ENCODE measurements at places on chromosomes 5 and 9. TPM values are rescaled to one million over a fixed set of nuclear protein-coding genes. Genes with fewer than 3 reads are reported as not detected.
A peak's percentile ranks its signal among the peaks of the same experiment; 100 is the strongest.

RXFP3 gene
- total RNA-seq, result not detected

SLC34A1 gene
- total RNA-seq, result not detected

GRCh38 chr9:123138163-123138562, 104.7 kb downstream of the GPR21 start:
- H3K36me3 ChIP-seq, result no peaks in the 10 kb centered on the region
- H3K4me3 ChIP-seq, result no peak overlapping the region
- no peaks in the 10 kb centered on the region for H3K27me3 ChIP-seq

DNA sequence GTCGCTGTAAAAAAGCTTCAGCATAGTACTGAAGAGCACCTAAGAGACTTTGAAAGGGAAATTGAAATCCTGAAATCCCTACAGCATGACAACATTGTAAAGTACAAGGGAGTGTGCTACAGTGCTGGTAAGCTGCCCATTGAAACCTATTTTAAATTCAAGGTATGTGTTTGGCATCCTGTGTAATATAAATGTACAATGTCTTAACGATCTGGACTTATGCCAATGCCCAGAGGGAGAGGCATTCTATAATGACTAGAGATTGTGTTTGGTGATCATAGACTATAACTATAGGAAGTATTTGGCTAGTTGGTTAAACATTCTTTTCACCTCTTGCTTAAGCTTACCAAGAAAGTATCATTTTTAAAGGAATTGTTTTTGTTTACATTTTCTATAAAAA, 95.7 kb downstream of the INSL6 start:
- H3K27me3 ChIP-seq, result no peaks in the 10 kb centered on the region
- peaks cover 36% of the 10 kb centered on the region for H3K36me3 ChIP-seq
- DNase-seq, result no peak
- H3K4me1 ChIP-seq, result no peaks in the 10 kb centered on the region
- H3K27ac ChIP-seq, result no peak overlapping the region
- no peak overlapping the region for H3K4me3 ChIP-seq

PNPLA7 gene
- total RNA-seq, result 12.7 TPM

GRCh38 chr5:43274435-43275114, 38.6 kb downstream of the HMGCS1 start:
- no peak for DNase-seq
- no peak overlapping the region for H3K27ac ChIP-seq
- no peak overlapping the region for H3K4me3 ChIP-seq
- no peaks in the 10 kb centered on the region for H3K36me3 ChIP-seq

DNA sequence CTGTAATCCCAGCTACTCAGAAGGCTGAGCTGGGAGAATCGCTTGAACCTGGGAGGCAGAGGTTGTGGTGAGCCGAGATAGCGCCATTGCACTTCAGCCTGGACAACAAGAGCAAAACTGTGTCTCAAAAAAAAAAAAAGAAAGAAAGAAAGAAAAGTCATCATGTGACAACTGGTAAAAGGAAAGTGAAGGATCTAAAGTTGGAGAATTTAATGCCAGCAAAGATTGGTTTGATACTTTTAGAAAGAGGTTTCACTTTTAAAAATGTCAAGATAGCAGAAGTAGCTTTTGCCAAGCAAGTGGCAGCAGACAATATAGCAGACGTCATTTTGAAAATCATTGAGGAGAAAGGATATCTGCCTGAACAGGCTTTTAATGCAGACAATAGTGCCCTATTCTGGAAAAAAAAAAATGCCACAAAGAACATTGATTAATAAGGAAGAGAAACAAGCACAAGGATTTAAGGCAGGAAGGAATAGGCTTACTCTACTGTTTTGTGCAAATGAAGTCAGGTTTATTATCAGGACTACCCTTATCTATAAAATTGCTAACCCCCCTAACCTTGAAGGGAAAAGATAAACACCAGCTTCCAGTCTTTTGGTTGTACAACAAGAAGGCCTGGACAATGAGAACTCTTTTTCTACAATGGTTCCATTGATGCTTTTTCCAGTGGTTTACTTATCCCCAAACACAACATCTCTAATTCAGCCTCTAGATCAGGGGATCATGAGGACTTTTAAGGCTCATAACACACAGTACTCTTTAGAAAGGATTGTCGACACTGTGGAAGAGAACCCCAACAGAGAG, 12.0 kb downstream of the PKD2L2 start:
- H3K4me1 ChIP-seq, result peaks cover 3% of the 10 kb centered on the region
- no peak for DNase-seq
- H3K27me3 ChIP-seq, result no peaks in the 10 kb centered on the region
- H3K27ac ChIP-seq, result no peak overlapping the region
- H3K4me3 ChIP-seq, result peak overlapping the region; percentile 40
- no peaks in the 10 kb centered on the region for H3K36me3 ChIP-seq

GRCh38 chr5:22050931-22051330, 802.2 kb downstream of the CDH12 start:
- H3K4me3 ChIP-seq, result no peak overlapping the region
- H3K36me3 ChIP-seq, result no peaks in the 10 kb centered on the region
- H3K27me3 ChIP-seq, result no peaks in the 10 kb centered on the region

PHF24 gene
- 0.27 TPM for total RNA-seq

GRCh38 chr9:112032009-112032408, 135.4 kb downstream of the UGCG start:
- no peak overlapping the region for H3K27ac ChIP-seq
- no peak for DNase-seq
- H3K4me3 ChIP-seq, result no peak overlapping the region

GRCh38 chr5:154375329-154376008, 70.3 kb upstream of the SAP30L start:
- H3K27me3 ChIP-seq, result no peaks in the 10 kb centered on the region
- no peaks in the 10 kb centered on the region for H3K36me3 ChIP-seq
- no peak overlapping the region for H3K4me3 ChIP-seq
- no peak overlapping the region for H3K27ac ChIP-seq
- no peak for DNase-seq
- H3K4me1 ChIP-seq, result peaks cover 22% of the 10 kb centered on the region

KCNV2 gene
- not detected for total RNA-seq

SLC35D2 gene
- 44.0 TPM for total RNA-seq

- no peak overlapping the region for H3K27ac ChIP-seq
- DNase-seq, result no peak
- H3K27me3 ChIP-seq, result no peaks in the 10 kb centered on the region
- no peaks in the 10 kb centered on the region for H3K4me1 ChIP-seq
- H3K4me3 ChIP-seq, result no peak overlapping the region
These were observed 35.5 kb upstream of the FUBP3 start for GRCh38 chr9:130543859-130544258.

- DNase-seq, result no peak
- no peak overlapping the region for H3K4me3 ChIP-seq
- no peak overlapping the region for H3K27ac ChIP-seq
- H3K36me3 ChIP-seq, result no peaks in the 10 kb centered on the region
These were observed 57.9 kb downstream of the ARHGAP26 start for GRCh38 chr5:142827934-142828576.

- H3K27me3 ChIP-seq, result no peaks in the 10 kb centered on the region
- H3K4me3 ChIP-seq, result no peak overlapping the region
- H3K36me3 ChIP-seq, result no peaks in the 10 kb centered on the region
- DNase-seq, result no peak
- H3K4me1 ChIP-seq, result peaks cover 12% of the 10 kb centered on the region
These were observed 441.5 kb downstream of the ENC1 start for GRCh38 chr5:74199005-74199404.

CCL27 gene
- not detected for total RNA-seq

RAI14 gene
- 70.7 TPM for total RNA-seq

GRCh38 chr5:181133610-181134231, 2.8 kb upstream of the OR2V1 start:
- H3K4me3 ChIP-seq, result no peak overlapping the region
- no peaks in the 10 kb centered on the region for H3K27me3 ChIP-seq
- DNase-seq, result no peak
- H3K27ac ChIP-seq, result no peak overlapping the region

SLC9A3 gene
- total RNA-seq, result 1.6 TPM

GRCh38 chr9:98875536-98875935, 68.1 kb downstream of the GALNT12 start:
- peaks cover 10% of the 10 kb centered on the region for H3K4me1 ChIP-seq
- H3K27ac ChIP-seq, result no peak overlapping the region
- no peaks in the 10 kb centered on the region for H3K27me3 ChIP-seq
- H3K4me3 ChIP-seq, result no peak overlapping the region
- H3K36me3 ChIP-seq, result no peaks in the 10 kb centered on the region

GRCh38 chr9:134895908-134896833, 15.6 kb downstream of the FCN2 start:
- no peak for DNase-seq
- H3K4me1 ChIP-seq, result no peaks in the 10 kb centered on the region
- H3K27me3 ChIP-seq, result no peaks in the 10 kb centered on the region
- H3K36me3 ChIP-seq, result no peaks in the 10 kb centered on the region
- H3K27ac ChIP-seq, result no peak overlapping the region
- H3K4me3 ChIP-seq, result no peak overlapping the region
